Activated naive CD4-positive, alpha-beta T cell treated with anti-CD3 and anti-CD28 coated beads, Interleukin-2, amount 50 U/mL, for 72 hours (primary cell): ENCODE measurements at places on chromosomes 12 and 14.
A peak's percentile ranks its signal among the peaks of the same experiment; 100 is the strongest.

DNA sequence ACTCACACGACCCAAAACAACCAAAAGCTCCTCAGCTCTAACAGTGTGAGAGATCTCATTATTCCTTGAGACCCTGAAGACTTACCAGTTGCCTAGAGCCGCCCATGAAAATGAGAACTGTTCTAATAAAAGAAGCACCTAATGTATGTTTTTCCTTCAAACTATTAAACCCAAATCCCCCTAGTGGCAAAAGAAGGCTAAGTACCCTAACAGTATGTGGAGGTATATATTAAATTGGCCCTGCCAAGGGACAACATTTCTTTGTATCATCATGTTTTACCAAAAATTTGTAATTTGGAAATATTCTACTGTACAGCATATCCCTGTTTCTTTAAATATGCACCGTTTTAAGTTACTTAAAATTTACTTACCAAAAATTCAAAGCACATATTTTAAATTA is 38.0 kb upstream of the PPFIA2 start:
- DNase-seq: no peak

DNA sequence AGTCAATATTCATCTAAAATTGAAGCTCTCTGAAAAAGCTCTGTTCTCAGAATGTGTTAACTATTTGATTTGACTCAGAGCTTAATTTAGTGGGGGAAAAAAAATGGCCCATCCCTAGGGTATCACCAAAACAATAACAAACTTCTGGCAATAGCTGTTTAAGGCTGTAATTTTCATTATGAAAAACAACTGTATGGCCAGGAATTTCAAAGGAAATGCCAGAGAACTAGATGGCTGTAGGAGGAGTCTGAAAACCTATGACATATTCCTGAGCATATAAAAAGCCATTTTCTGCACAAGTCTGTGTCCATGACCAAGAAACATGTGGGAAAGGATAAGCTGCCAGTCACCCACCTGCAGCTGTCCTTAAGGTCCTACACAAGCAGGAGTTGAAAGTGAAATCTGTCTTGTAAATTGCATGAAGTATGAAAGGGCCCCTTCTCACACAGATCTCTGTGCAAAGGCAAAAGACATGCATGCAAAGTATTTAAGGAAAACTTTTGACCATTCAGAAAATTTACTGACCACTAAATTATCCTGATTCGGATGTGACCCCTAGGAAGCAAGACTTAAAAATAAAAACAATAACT is 299.1 kb downstream of the BTG1 start:
- DNase-seq: no peak

GRCh38 chr14:77864085-77864484 is 64.2 kb downstream of the ADCK1 start:
- no peak for DNase-seq

GRCh38 chr14:105480807-105481801 is 5.6 kb upstream of the CRIP1 start:
- peak; percentile 99 for DNase-seq

- DNase-seq: no peak
Measured at GRCh38 chr12:80937391-80938238, at the start of gene LIN7A. LIN7A (minus strand) TSS chr12:80937934; CDS start chr12:80937722, 212 bp downstream.

- DNase-seq: no peak
Measured at GRCh38 chr12:39237004-39237403, 205.9 kb downstream of the KIF21A start.

DNA sequence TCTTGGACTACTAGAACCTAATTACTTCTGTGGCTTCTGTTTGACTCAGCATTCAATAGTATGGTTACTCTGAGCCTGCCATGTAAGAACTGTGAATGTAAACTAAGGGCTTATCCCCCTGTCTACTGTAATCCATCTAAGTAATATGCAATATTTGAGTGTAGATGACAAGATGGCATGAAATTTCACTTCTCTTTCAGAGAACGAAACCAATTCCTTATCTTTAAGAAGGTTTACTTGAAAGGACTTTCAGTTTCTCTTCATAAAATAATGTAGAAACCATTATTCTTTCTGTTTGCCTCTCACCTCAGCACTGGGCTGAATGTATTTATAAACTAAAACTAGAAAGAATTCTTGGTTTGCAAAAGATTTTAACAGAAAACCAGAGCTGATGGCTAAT is 60.4 kb upstream of the ARID2 start:
- DNase-seq: no peak

DNA sequence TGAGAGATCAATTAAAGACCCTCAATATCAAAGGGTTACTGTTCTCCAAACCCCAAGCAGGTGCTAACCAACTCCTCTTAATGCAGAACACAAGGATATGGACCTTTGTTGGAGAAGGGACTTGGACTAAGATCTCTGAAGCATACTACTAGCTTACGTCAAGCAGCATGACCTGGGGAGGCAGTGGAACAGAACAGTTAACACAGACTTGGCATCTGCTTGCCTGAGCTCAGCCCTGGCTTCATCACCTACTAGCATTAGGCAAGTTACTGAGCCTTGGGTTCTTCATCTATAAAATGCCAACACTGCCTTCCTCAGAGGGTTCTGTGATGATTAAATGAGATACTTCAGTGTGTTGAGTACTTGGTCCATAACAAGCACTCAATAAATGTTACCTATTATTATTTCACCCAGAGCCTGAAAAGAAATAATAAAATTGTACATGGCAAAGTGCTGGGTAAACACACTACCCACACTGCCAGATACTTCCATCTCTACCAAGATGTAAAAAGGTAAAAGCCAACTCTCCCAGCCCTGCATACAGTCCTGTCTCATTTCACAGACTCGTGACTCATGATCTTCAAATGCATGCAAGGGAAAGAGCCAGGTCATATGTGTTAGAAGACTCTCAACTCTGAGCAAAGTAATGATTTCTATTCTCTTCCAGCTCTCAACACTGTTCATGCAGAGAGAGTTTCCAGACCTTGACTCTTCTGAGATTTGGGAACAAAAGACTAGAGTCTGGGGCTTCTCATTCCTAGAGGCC is 39.7 kb downstream of the FMNL3 start:
- DNase-seq: peak; percentile 31
